Stimulated activated CD8-positive, alpha-beta memory T cell treated with anti-CD3 and anti-CD28 coated beads, Interleukin-4, amount 100 ng/mL, for 48 hours (primary cell): ENCODE measurements at places on chromosomes 5 and 9.
A peak's percentile ranks its signal among the peaks of the same experiment; 100 is the strongest.

- peak; percentile 77 for DNase-seq
Observed at GRCh38 chr5:170632985-170633234, 129.1 kb downstream of the KCNIP1 start.

DNA sequence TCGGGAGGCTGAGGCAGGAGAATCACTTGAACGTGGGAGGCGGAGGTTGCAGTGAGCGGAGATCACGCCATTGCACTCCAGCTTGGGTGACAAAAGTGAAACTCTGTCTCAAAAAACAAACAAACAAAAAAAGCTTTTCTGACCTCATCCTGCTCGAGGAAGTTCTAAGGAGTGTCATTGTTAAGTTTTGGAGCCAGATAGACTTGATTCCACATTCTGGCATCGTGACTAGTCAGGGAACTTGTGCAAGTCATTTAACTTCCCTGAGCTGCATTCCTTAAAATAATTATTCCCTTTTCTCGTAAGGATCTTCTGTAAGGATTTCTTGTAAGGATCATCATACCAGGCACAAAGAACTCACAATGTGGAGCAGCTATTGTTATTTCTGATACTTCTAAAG lies 26.2 kb downstream of the SNX24 start:
- no peak for DNase-seq

GRCh38 chr5:10760096-10760920 lies 726 bp downstream of the DAP start:
- peak; percentile 54 for DNase-seq

GRCh38 chr5:36945687-36946086 lies 69.1 kb downstream of the NIPBL start:
- DNase-seq = no peak

GRCh38 chr5:173808079-173808808 lies 79.9 kb upstream of the CPEB4 start:
- no peak for DNase-seq

- no peak for DNase-seq
Observed at GRCh38 chr9:126234681-126235335, 91.8 kb upstream of the MVB12B start.

DNA sequence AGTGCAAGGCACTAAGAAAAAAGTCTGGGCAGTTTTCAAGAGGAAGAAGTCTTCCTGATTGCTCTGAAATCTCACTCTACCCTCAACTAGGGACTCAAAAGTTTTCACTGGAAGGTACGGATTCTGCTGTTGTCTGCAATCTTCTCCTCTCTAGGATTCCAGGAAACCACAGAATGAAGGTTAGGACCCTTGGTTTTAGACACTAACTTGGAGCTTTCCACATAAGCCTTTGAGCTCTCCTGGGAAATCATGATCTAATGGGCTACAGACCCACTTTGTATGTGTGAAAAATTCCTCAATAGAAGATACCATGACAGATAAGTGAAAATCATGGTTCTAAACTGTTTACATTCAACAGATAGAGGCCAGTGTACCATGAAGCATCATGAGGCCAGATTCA lies 265.1 kb downstream of the PSAT1 start:
- DNase-seq = no peak

- DNase-seq = peak; percentile 62
Observed at GRCh38 chr5:175246242-175246888, 197.6 kb downstream of the DRD1 start.

DNA sequence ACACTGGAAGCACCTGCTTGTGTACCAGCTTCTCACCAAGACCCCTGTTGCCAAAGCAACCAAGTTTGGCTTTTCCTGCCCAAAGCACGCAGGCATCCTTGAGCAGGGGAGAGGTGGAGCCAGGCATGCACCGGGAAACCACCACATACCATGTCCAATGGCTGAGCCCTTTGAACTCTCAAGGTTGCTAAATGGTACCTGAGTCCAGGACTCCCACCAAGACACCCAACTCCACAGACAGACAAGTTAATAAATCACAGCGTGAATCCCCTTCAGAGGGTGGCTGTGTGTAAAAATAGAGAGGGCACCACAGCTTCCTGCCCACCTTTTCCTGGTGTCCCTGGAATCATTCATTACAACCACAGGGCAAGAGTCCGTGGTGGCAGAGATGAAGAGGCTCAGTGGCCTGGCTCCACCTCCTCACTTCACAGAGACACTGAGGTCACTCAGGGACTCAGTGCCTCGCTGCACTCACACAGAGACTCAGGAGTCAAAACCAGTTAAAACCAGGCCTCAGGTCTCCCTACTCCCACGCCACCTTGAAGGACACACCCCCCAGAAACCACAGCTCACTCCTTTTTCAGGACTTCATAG lies 143.7 kb downstream of the C5orf15 start:
- peak; percentile 46 for DNase-seq

DNA sequence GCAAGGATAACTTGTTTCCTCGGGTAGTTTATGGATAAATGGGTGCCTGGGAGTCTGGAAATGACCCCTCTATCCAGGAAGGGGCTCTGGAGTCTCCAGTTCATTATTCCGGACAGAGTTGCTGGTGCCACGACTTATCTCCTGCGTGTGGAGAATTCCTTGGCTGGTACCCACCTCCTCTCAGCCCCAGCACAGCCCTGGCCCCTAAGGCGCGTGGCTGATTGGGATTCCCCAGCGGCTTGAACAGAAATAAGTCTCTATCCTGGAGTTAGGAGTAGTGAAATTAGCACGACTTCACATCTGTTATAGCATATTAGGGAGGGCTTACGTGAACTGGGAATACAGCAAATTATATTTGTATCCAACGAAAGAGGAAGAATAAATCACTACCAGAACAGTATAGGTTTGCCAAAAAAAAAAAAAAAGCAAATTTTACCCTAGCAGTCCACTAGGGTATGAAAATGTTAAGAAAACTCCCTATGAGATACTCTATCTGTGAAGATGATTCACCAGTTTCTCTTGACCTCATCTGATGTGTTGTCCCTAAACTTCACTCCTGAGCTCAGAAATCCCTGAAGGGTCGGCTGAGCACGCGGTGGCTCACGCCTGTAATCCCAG lies 172.5 kb upstream of the OTULINL start:
- DNase-seq = no peak

- no peak for DNase-seq
Observed at GRCh38 chr5:38716516-38716915, 129.3 kb upstream of the OSMR start.

DNA sequence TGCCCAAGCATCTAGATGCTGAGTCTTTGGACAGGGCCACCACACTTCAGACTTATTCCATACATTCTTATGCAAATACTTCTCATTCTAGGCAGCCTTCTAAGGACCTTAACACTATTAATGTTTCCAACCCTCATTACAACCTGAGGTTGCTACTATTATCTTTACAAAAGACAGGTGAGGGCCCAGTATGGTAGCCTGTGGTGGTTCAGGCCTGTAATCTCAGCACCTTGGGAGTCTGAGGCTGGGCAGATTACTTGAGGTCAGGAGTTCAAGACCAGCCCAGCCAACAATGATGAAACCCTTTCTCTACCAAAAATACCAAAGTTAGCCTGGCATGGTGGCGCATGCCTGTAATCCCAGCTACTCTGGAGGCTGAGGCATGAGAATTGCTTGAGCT lies 16.2 kb downstream of the ZFP62 start:
- DNase-seq = no peak

GRCh38 chr5:14630671-14631070 lies 33.8 kb upstream of the OTULIN start:
- no peak for DNase-seq

GRCh38 chr5:118791926-118792734 lies 196.2 kb downstream of the DTWD2 start:
- DNase-seq = no peak

GRCh38 chr9:98057138-98057799 lies 737 bp downstream of the NANS start:
- no peak for DNase-seq

- DNase-seq = no peak
Observed at GRCh38 chr9:21461377-21461776, 20.7 kb downstream of the IFNE start.

GRCh38 chr9:17719053-17719452 lies 140.2 kb downstream of the SH3GL2 start:
- DNase-seq = no peak

DNA sequence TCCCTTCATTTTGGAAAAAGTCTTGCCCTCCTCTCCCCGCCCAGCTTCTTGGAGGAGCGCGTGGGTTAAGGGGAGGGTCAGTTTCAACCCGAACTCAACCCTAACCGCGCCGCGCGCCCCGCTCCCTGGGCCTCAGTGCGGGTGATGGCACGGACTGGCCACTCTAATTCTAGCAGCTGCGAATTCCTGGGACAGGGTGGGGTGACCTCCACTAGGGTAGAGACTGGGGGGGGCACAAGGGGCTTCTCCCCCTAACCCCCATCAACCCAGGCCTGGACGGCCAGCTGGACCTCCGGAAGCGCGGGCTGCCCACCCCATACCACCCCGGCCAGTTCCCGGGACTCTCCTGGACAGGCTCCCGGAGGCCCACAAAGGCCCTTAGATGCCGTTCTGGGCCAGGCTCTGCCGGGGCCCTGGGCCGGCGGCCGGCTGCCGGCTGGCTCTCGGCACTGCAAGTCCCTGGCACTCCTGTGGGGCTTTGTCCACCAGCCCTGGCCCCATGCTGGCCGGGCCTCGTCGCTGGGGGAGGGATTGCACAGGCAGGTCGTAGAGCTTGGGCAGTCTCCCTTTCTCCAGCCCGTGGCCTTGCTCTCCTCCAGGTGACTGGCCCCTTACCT lies 7.2 kb upstream of the PSD2 start:
- no peak for DNase-seq

DNA sequence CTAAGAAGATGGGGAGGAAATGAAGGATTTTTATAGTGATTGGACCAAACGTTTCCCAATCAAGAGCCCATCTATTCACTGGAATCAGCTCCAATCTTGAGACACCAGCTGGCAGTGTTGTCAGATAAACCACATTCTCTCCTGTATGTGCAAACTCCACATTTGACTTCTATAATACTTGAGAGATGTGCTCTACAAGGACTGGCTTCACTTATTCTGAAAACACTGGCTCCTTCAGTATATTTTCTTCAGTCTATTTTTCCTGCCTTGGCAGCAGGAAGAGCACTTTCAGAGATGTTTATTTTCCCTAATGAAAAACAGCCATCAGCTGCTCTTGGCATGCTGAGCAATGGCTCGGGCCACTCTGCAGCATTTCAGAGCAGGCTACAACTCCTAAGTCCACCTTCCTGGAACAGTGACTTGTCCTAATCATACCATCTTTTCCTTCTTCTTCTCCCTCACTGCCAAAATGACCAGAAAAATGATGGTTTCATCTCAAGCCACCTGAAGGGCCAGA lies 96.9 kb upstream of the FSTL4 start:
- no peak for DNase-seq

DNA sequence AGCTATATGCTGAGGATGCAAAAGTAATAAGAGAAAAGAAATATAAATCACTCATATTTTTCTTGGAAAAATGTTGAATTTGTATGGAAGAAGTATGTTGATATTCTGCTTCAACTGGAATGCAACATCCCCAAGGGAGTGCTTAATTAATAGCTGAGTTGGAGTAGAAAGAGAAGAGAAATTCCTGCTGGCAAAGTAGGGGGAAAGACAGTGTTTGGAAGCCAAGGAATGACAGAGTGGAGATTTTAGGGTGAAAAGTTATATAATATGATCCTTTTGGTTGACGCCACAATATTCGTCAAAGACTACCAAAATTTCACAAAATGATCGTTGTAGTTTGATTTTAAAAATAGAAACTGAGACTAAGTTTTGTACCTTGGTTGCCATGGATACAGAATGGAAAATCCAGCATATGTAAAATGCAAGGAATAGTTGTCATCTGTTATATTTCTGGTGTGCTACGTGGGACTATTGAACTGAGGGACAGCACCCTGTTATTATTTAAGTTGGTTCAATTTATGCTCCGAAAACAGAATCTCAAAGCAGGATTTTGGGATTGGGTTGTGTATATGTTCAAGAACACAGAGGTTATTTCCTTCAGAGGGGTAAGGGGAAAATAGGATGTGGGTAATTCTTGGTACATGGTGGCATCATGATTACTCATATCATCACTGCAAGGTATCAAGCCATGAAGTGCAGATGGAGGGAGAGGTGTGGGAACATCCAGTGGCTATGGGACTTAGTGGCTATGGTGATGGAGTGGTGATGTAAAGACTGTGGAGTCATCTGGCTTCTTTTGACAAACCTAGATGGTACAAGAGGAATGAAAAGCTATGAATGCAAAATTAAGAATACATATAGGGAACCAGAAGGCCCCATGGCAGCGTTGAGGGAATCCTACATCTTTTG lies 61.0 kb downstream of the SUB1 start:
- no peak for DNase-seq
